ENCODE measurements at places on chromosomes 2 and 18.

GRCh38 chr2:144364944-144365738 is 154.8 kb downstream of the ZEB2 start:
- no peak for DNase-seq

DNA sequence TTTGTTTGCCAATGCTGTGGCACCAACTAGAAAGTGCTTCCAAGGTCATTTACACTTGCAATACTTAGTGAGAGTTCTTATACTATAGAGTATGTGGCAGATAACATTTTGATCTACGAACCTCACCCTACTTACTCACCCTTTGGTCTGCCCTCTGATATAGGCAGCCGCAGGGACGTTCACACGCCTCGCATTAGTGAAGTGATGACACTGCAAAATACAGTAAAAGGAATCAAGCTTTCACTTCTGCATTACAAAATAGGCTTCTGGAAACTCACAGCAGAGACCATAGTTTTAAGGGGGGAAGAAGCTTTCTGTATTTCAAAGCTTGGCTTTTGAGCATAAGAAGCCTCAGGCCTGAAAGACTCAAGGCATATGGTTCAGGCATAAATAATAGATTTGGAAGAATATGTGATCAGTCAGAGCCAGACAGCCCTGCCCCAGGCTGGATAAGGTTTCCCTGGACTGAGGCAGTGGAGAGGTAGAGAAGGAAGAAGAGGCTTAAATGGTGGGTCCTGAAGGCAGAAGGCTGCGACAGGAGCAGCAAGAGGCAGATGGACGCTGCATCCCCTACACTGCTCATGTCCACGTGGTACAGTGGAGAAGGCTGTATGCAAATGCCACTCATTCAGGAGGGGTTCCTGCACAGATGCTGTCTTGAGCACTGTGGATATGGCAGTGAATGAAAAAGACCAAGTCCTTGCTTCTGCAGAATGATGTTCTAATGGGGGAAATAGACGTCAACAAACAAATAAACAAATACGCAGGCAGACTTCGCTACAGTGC is 63.1 kb downstream of the FECH start:
- no peak for DNase-seq

DNA sequence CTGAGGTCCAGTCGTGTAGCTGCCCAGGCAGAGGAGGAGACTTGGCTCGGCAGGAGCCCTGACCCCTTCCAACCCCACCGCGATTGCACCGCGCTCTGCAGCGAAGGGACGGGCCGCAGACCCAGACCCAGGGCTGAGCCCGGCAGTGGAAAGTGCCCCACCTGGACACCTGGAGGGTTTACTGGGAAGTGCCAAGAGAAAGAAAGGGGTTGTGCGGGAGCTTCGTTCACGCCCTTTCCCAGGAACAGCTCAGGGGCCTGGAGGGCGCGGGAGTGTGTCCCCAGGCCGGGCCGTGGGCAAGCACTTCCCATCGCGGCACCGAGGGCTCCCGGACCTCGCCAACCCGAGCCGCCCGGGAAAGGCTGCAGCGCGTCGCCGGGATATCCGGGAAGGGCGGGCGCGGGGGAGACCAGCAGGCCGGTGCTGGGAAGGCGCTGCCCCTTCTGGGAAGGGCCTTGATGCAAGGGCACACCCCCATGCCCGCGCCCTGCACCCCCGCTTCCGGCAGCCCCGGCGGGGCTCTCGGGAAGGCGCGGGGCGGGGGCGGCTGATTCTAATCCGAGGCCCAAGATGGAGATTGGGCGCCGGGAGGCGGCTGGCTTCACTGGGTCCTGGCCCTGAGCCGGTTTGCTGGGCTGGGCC is 36.1 kb upstream of the MRPL33 start:
- DNase-seq: peak; percentile 71

DNA sequence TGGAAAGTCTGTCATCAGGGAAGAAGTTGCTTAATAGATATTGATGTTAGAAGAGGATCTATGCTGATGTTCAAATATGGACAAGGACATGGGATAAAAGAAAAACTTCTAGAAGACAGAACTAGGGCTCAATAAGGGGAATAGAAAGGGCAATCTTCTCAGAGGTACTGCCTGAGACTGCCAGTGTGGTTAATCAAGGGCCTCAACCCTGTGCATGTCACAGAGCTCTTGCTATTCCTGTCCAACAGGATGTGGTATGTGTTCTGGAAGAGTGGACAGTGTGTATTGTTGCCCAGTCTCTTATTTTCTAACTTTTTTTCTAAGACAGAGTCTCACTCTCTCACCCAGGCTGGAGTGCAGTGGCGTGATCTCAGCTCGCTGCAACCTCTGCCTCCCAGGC is 27.8 kb upstream of the RNF125 start:
- DNase-seq: no peak

GRCh38 chr2:68987021-68987503 is 12.6 kb downstream of the GKN1 start:
- DNase-seq: no peak

DNA sequence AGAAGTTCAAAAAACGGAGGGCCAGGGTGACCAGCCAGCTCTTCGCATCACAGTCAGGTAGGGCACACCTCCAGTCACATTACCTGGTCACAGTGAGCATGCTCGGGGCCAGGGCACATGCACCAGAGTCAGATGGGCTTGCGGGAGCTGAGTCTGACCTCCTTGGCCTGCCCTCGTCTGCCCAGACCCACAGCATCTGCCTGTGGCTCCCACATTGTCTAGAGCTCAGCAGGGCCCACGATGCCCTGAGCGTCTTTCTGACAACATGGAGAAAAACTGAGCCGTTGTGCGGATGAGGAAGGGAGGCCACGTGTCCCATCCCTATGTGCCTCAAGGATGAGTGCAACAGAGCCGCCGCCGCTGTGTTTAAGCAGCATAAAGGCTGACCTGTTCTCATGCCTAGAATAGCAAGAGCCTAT is 37.6 kb downstream of the CRACDL start:
- no peak for DNase-seq

GRCh38 chr2:145918951-145919350 is 1399.0 kb upstream of the ZEB2 start:
- no peak for DNase-seq

DNA sequence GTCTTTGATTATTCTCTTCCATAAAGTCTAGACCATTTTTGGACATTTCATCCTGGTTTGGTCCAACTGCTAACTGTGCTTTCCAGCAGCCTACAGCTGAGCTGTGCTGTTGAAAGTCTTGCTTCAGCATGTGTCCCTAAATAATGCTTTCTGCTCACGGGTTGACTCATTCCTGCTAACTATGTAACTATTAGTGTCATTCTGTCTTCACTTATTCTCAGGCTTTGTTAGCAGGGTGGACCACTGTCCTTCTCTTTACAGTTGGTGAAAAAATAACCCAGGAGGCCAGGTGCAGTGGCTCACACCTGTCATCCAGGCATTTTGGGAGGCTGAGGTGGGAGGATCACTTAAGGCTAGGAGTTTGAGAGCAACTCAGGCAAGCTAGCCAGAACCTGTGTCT is 8.9 kb downstream of the ADAM23 start:
- DNase-seq: no peak

GRCh38 chr2:97848306-97848705 is 134.9 kb downstream of the ZAP70 start:
- no peak for DNase-seq

Measured in hindlimb muscle (tissue), 1 donor.